ENCODE measurements at places on chromosomes 5 and 9.

GRCh38 chr9:109150925-109151545 lies 16.0 kb downstream of the FRRS1L start:
- DNase-seq = no peak

- DNase-seq = peak; percentile 12
These were observed 634.8 kb upstream of the FAM174A start for GRCh38 chr5:99900302-99900852.

DNA sequence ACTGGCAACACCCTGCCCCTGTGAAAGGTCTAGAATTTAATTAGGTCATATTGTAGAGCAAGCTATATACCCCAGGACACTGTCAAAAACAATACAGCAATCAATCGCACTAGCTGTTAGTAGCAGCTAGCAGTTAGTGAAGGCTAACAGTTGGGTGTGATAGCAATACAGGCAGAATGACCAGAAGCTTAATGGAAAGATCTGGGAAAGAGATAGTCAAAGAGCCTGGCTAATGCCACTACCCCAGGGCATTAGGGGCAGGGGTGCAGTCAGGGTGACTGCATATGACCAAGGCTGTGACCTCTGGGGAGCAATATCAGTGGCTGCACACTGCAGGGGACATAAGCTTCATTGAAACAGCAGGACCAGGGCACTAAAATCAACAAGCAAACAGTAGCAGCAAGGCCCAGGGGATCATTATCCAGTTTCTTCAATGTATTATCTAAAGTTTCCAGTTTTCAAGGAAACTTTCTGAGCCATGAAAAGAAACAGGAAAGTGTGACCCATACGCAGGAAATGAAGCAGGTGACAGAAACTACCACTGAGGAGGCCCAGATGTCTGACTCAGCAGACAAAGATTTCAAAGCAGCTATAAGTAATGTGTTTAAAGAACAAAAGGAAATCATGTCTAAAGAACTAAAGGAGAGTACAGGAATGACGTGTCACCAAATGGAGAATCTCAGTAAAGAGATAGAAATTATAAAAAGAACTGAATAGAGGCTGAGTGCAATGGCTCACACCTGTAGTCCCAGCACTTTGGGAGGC lies 82.4 kb downstream of the ZNF354C start:
- DNase-seq = no peak

DNA sequence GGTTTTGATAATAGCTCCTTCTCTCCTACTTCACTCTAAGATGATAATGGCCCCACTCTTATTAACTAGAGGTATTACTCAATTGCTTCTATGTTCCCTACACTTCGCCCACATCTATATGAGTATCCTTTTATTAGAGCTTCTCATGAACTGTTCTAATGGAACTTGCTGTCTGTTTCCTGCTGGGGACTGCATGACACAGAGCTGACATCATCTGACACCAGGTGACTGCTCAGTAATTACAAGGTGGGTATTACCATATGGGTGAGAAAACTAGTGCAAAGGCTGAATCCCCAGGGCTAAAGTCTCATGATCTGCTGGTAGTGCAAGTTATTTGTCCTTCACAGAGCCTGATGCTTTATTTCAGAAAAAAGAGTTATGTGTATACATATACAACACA lies 146.2 kb upstream of the PLCXD3 start:
- no peak for DNase-seq

GRCh38 chr9:131500939-131501541 lies 1.7 kb upstream of the POMT1 start:
- no peak for DNase-seq

DNA sequence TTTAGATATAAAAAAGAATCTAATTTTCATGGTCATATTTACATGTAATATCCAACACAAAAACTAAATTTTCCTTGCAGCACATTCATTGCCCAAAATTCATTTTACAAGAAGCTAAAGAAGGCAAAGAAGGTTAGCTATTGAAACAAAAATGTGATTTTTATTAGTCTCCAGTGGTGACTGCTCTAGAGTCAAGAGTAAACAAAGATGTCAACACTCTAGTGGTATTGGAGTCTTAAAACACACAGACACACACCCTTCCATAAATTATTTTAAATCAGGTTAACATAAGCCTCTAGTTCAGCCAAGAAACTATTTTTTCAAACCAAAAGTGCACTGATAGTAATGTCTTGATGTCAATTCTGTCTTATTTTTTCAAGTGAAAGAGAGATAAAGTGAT lies 329.2 kb downstream of the ZNF608 start:
- DNase-seq = no peak

DNA sequence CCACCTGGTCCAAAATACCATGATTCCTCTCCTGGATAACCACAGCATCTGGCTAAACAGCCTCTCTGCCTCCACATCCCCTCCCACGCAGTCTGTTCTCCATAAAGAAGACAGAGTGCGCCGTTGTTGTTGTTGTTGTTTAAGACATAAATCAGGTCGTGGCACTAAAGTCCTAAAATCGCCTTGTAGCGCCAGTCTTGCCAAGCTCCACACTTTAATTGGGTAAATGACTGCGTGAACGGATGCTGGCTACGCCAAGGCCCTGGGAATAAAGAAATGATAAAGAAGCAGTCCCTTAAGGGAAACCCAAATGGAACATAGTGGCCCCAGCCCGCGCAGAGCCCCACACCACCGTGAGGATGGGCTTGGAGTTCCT lies 364 bp upstream of the SFXN1 start:
- DNase-seq = no peak

DNA sequence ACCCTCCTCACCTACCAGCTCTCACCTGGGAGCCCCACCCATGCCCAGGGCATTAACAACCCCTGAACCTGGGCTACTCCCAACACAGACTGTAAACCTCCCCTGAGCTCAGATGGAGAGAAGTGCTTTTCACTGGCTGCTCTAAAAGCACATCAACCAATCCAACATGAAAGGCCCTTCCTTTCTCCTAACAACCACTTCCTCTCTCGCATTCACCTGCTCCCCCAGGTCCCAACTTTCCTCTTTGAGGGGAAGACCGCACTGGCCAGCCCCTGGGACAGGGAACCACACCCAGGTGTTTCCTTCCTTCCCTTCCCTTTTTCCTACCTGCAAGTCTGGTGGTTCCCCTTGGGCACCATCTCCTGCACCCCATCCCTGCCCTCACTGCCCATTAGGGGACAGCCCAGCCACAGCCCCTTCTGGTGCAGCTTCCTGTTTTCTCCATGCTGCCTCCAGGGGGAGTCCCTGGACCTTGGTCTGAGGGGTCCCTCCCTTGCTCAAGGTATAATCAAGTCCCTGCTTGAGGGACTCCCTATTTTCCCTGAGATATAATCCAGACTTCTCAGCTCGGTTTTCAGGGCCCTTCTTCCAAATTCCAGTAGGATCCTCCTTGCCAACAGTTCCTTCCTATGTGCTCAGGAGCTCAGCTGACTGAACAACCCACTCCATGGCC lies 30.5 kb upstream of the DAB2IP start:
- DNase-seq = no peak

- DNase-seq = no peak
These were observed 16.2 kb downstream of the PHF2 start for GRCh38 chr9:93592643-93593021.

- DNase-seq = no peak
These were observed 2.2 kb downstream of the ZSWIM6 start for GRCh38 chr5:61333954-61334867.

DNA sequence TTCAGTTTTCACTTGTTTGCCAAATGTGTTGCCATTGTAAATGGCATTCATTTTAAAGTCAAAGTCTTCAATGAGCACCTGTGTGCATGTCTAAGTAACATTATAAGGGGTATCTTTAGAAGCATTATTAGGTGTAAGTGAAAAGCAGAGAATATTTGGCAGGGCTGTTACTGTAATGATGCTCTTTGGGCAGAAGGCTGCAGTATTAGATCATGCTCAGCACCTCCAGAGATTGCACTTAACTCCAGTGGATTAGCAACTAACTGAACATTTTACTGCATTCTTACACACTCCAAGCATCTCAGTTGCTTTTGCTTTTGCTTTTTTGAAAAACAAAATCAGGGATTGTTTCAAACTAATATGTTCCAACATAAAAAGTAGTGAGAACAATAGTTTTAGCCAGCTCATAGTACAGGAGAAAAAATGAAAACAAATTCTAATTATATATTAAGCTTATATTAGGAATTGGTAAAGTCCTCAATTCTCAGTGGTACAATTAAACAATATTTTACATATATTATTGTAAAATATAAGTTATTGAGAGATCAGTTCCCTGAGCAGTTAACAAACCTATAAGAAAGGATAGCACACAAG lies 1740.9 kb upstream of the CDH9 start:
- peak; percentile 56 for DNase-seq

- peak; percentile 83 for DNase-seq
These were observed 254.2 kb downstream of the ARHGAP26 start for GRCh38 chr5:143024228-143024920.

- no peak for DNase-seq
These were observed 505.6 kb downstream of the TLE1 start for GRCh38 chr9:81183761-81184160.

- no peak for DNase-seq
These were observed 61.4 kb upstream of the RANBP6 start for GRCh38 chr9:6076851-6077250.

DNA sequence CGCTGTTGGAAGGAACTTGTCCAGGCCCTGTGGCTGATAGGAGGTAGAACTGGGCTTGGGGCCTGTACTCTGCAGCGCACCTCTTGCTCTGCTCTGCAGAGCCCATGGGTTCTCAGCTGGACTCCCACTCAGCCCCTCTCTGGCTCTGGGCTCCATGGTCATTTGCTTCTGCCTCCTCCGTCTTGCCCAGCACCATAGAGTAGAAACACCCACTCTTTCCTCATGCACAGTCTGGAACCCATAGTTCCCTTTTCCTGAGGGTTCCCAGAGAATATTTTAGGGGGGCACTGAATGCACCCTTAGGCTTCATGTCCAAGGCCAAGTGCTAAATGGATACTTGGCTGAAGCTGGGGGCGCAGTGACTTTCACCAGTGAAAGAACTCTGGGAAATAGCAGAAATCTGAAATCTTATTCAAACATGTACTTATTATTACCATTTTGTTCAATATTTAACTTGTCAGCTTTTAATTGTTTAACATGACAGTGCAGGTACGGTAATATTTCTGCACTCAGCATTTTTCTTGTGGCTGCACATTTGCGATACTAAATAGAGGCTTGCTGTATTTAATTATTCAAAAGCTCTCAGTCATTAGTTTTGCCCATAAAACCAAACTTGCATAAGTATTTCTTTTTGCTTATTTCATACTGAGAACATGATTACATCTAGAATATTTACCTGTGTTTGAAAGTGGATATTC lies 31.5 kb downstream of the GALNT12 start:
- DNase-seq = no peak

GRCh38 chr9:13719981-13720676 lies 440.6 kb upstream of the MPDZ start:
- DNase-seq = no peak

GRCh38 chr9:108444400-108445358 lies 411.1 kb downstream of the ACTL7B start:
- DNase-seq = peak; percentile 93

GRCh38 chr5:167639766-167640165 lies 651.7 kb upstream of the WWC1 start:
- no peak for DNase-seq

DNA sequence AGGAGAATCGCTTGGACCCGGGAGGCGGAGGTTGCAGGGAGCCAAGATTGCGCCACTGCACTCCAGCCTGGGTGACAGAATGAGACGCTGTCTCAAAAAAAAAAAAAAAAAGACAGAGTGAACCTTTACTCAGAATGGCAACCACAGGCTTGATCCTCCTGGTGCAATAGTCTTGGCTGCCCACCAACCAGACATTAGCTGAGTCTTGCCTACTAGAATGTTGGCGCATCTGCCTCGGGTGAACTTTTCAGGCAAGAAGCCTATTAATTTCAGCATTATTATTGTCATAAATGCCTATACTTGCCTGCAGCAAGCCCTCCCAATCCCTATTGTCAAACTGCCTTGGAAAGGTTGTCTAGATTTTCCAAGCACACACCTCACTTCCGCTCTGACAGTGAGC lies 4.2 kb downstream of the SERINC5 start:
- DNase-seq = no peak

GRCh38 chr5:1315709-1316587 lies 21.1 kb upstream of the TERT start:
- DNase-seq = peak; percentile 99

DNA sequence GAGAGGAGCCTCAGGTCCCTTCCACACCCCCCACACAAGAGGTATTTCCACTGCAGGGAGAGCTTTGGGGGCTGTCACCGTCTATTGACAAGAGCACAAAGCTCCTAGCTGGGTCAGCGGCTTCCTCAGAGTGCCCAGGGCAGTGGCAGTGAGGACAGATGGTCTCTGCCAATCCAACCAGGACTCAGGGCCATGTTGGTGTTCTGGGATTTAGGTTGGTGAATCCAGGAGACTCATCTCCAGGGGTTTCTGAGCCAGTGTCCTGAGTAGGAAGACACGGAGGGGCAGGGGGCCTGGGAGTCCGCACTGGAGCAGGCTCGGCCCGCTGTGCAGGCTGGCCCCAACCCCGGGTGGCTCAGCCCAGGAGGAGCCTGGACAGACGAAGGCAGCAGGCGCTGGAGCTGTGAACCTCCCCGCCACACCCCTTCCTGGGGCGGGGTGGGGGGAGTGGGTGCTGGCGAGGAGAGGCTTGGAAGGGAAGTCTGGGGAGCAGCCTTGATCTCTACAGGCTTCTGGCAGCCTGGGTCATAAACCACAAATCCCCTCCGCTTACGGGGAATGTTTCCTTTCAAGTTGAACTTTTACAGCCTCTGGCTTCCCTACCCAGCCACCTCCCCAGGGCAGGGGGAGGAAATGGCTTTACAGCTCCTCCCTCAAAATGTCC lies 19.6 kb downstream of the CRB2 start:
- DNase-seq = no peak

DNA sequence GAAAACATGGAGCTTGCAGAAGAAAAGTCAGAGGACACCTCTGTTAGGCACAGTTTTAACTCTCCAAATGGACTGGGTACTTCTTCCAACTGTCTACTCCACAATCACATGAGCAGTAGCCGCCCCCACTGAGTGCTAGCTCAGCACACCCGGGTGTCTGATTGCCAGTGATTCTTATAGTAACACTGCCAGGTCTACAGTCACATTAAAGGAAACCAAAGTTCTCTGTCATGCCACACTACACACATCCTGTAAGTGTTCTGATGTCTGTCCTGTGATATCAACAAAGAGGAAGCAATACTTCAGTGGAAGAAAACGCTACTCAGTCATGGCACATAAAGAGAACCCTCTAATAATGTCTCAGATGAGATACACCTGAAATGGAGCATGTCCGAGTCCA lies at the start of gene HAVCR2:
HAVCR2 (minus strand) TSS at position 69 of the 400 bp plus-strand sequence; CDS start at position 8, 61 bp downstream.
- no peak for DNase-seq

- no peak for DNase-seq
These were observed 10.6 kb upstream of the FAM163B start for GRCh38 chr9:133619791-133620190.
